ENCODE measurements at places on chromosomes 1 and 21. TPM values are rescaled to one million over a fixed set of nuclear protein-coding genes. Genes with fewer than 3 reads are reported as not detected.

DNA sequence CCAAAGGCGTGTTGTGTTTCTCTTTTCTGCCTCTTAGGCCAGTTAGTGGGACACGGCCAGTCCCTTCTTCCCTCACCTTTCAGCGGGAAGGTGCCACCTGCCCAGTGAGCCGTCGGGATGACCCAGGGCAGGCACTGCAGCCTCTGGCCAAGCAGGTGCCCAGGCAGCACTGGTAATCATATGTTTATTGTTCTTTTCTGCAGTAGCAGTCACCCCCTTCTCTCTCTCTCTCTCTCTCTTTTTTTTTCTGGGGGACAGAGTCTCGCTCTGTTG, 38.2 kb downstream of the CRYAA start:
- DNase-seq, result no peak

- no peak for DNase-seq
These were observed 15.4 kb downstream of the CCDC17 start for GRCh38 chr1:45608175-45609156.

GRCh38 chr1:172653015-172653709, 5.7 kb upstream of the FASLG start:
- no peak for DNase-seq

GRCh38 chr1:220825819-220826551, 39.3 kb downstream of the MTARC1 start:
- no peak for DNase-seq

DNA sequence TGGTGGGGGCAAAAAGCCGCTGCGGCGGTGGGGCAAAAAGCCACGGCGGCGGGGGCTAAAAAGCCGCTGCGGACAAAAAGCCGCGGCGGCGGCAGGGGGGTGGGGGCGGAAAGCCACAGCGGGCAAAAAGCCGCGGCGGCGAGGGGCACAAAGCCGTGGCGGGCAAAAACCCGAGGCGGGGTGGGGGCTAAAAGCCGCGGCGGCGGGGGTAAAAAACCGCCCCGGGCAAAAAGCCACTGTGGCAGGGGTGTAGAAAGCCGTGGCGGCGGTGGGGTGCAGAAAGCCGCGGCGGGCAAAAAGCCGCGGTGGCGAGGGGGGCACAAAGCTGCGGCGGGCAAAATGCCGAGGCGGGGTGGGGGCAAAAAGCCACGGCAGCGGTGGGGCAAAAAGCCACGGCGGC, 3901.8 kb downstream of the SRGAP2C start:
- no peak for DNase-seq

GRCh38 chr1:151165281-151165737, 393 bp downstream of the LYSMD1 start:
- no peak for DNase-seq

DNA sequence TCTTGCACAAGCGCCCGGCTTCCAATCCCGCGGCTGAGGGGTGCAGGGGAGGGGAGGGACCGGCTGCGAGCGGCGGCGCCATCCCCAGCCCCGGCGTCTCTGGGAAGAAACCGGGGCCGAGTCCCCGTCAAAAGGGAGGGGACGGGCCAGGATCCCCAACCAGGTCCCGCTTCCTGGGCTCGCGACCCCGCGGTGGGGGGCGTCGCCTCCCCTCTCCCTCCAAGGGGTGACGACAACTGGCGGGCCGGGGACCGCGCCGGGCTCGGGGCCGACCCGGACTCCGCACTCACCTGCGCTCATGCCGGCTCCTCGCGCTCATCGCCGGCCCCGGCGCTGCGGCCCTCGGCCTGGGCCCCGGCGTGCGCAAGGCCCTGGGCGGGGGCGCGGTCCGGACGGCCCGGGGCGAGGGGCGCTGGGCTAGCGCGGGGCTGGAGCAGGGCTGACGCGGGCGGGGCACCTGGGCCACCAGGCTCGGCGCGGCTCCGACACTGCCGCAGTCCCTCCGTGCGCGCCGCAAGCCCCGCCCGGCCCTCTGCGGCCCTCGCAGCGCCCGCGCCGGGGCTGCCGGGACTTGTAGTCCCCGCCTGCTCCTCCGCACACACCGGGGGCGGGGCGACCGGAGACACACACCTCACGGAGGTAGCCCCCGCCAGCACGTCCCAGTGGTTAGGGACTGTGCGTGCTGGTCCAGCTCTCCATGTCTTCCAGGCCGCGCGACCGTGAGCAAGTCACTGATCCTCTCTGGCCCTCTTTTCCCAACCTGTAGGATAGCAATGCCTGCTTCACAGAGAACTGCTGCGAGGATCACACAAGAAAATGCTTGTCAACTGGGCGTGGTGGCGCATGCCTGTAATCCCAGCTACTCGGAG, at the start of gene ATP13A2:
ATP13A2 (minus strand) TSS at position 490 of the 869 bp plus-strand sequence; CDS start at position 300, 190 bp downstream.
- DNase-seq, result no peak

- DNase-seq, result no peak
These were observed 7.3 kb upstream of the CACNA1S start for GRCh38 chr1:201119206-201120197.

DNA sequence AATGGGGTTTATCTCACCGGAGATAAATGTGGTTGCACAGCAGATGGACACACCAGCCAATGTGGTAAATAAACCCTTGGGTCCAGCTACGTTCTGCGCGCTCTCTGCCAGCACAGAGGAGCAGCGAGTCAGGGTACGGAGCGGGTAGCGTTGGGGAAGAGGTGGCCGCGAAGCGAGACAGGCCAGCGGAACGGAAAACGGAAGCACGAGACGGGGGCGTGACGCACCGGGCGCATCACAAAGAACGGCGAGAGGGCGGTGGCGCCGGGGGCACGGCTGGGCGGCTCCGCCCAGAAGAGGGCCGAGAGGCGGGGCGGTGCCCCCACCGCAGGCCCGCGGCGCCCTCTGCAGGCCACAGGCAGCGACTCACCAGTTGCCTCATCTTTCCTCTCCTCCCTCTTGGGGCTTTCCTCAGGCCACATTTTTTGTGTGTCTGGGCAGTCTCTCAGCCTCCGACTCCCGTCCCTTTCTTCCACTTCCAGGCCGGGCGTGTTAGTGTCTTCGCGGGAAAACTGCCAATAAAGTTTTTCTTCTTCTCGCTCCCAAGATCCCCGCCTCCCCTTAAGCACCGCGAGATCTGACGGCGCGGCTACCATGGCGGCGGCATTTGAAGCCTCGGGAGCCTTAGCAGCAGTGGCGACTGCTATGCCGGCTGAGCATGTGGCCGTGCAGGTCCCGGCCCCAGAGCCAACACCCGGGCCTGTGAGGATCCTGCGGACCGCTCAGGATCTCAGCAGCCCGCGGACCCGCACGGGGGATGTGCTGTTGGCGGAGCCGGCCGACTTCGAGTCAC, at the start of gene DDX20:
DDX20 (plus strand) TSS at position 571 of the 793 bp plus-strand sequence; CDS start at position 595, 24 bp downstream.
- peak; percentile 83 for DNase-seq

DNA sequence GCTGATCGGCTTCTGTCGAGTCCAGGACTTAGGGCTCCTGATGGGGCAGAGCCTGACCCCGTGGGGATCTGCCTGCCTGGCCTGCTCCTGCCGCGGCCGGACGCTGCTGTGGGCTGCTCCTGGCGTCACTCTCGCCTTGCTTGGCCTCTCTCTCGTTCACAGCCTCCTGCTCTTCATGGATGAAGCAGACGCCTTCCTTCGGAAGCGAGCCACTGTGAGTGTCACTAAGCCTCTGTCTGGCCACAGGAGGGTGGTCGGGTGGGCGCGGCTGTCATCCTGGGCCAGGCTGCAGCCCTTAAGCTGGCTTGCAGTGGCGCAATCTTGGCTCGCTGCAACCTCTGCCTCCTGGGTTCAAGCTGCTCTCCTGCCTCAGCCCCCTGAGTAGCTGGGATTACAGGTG, 16.1 kb downstream of the ATAD3B start:
- no peak for DNase-seq

GRCh38 chr1:147491098-147491497, 50.2 kb upstream of the BCL9 start:
- no peak for DNase-seq

- no peak for DNase-seq
These were observed 463.4 kb downstream of the PTPRC start for GRCh38 chr1:199102239-199102638.

DNA sequence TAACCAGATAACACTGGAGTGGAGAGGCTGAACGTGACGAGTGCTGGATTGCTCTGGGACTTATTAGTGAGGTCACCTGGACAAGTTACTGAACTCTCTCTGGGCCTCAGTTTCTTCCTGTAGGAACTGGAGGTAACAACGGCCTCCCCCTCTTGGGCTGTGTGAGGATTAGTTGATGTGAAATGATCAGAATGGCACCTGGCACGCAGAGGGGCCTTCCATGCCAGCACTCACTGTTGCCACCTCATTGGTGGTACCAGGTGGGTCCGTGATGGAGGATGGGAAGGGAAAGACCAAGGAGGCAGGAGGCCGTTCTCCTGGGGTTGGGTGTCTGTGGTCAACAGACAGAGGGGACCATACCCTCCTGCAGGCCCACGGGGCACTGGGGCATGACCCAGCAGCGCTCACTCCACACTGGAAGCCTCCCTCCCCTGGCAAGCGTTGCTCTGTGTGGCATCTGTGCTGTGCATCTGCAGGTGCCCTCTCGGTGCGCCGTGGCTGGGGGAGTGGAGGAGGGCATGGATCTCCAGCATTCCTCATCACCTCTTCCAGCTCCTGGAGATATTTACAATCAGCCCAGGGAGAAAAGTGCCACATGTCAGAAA, 349.5 kb upstream of the VAMP3 start:
- no peak for DNase-seq

DNA sequence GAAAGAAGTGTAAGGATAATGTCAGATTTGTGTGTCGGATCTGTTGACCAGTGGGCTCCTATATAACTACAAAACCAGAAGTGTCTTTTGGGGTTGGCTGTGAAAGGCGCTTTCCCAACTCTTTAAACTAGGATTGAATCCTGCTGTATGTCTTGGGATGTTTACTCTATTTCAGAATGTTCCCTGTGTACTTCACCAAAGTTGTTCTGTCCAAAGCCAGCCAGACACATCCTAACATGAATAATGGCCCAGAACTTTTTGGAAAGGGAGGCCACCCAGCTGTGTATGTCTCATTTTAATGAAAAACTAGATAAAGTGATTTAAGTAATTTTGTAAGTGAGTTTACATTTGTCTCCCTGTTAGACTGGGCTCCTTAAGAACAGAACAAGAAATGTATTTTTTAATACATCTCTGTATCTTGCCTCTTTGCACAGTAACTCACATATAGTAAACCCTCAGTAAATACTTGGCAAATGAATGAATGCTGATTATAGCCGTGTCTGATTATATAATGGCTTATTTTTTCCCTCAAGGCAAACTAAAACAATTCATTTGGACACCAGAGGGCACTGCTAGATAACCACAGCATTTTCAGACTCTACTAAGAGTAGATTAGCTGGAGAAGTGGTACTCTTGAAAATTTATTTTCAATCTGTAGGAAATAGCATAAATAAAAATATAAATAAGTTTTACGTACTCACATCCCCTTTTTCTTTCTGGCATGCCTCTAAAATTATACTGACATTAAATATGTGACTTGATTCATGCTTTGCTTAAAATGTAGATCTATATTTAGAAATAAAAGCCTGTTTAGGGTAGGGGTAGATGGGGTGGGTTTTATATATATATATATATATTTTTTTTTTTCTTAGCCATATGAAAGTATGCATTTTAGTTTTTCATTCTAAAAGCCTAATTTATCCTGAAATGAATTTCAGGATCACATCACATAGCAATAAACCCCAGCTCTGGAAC, 23.8 kb downstream of the TSEN15 start:
- DNase-seq, result no peak

DNA sequence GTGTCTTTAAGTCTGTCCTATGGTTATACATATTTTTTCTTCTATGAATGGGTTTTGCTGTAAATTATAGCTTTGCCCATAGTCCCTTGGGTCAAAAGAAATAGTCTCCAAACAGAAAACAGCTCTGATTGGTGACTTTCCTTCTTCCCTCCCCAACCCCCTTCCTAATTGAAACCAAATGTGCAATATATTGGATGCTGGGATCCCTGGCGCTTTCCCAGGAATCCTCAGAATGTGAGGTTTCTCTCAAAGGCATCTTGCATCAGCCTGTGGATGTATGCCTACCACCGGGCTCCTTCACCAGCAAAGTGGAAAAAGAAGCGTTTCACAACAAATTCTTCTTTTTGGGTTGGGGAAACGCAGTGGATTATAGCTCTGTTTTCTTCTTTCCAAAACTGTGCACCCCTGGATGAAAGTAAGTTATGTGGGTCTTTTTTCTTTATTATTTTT, at the start of gene DDR2:
DDR2 (plus strand) TSS at position 248 of the 450 bp plus-strand sequence. CDS start 86,600 bp downstream, outside the sequence.
- no peak for DNase-seq

DNA sequence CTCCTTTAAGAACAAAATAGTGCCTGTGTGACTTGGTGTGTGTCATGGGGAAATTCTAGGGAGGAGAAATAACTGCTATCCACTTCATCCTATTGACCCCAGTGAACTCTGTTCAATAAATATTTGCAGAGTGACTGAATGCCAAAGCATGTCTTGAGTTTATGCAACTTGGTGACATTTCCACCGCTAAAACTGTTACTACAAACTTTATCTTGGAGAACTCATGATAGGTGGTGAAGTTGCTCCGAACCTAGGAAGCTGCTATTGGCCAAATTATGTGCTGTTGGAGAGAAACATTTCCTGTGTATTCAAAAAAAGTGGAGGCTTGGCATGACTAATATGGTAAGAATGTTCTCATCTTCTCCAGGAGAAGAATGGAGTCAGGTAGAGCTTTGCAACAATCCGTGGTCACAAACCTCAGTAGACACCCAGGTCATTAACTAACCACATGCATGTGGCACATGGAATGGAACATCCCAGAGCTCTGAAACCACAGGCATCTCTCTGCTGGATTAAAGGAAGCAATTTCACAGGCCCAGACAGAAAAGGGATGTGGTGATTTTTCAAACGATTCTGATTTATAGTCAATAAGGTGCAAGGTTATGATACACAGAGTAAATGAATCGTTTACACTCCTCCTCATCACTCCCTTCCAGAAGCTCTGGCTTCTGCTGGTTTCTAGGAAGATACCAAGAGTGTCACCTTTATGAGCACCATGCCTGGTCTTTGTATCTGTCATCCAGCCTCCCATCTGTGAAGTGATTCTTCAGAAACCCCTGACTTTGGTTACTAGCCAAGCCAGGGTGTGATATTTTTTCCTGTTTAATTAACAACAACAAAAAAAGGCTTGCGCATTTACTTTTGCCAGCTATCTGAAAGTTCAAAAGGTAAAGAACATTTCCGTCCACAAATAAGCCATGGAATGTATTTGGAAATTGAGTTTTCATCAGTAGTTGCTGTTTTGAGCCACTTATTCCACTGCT, 361.1 kb downstream of the TGFB2 start:
- no peak for DNase-seq

GRCh38 chr21:45055861-45056260, 18.5 kb upstream of the ADARB1 start:
- DNase-seq, result no peak

- DNase-seq, result no peak
These were observed 51.4 kb upstream of the IRF2BP2 start for GRCh38 chr1:234661317-234661928.

- no peak for DNase-seq
These were observed 59.8 kb downstream of the IL12RB2 start for GRCh38 chr1:67367370-67368045.

Gene ATP5PF
- total RNA-seq, result 125 TPM

Gene FCER1A
- 11.9 TPM for total RNA-seq

Gene TMEM82
- total RNA-seq, result not detected

Gene ALX3
- 0.57 TPM for total RNA-seq
